ENCODE measurements at places on chromosomes 5 and 9. TPM values are rescaled to one million over a fixed set of nuclear protein-coding genes. Genes with fewer than 3 reads are reported as not detected.

Gene PCDHGB3
- not detected for total RNA-seq

Gene TLN1
- total RNA-seq: 422 TPM

Gene QRFP
- total RNA-seq: not detected

Gene GPRIN1
- total RNA-seq: 2.5 TPM

Gene SEC61B
- 104 TPM for total RNA-seq

Gene EPB41L4B
- not detected for total RNA-seq

Gene TRIM32
- 17.9 TPM for total RNA-seq

Gene AGXT2
- total RNA-seq: not detected

Gene MARCOL
- not detected for total RNA-seq

GRCh38 chr9:76603448-76603895, 144.5 kb downstream of the GCNT1 start:
- no peak for DNase-seq

GRCh38 chr5:57181154-57181553, 7.3 kb downstream of the GPBP1 start:
- DNase-seq: peak; percentile 30

DNA sequence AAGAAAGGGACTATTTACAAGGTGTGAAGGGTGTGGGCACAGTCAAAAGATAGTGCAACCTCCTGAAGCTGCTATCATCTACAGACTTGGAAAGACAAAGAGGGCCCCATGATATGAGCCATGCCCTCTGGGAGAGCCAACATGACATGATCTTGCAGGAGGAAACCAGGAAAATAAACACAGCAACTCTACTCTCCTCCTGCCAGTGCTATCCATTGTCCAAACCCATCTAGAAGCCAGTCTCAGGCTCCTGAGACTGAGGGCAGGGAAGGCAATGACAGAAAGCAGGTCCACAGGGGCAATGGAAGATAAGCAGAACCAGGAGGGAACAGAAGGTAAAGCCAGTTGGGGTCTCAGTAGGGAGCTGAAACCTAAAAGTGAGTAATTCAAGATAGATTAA, 37.1 kb downstream of the PLPP1 start:
- no peak for DNase-seq

- DNase-seq: no peak
Observed at GRCh38 chr9:26955222-26955903, 849 bp upstream of the IFT74 start.

DNA sequence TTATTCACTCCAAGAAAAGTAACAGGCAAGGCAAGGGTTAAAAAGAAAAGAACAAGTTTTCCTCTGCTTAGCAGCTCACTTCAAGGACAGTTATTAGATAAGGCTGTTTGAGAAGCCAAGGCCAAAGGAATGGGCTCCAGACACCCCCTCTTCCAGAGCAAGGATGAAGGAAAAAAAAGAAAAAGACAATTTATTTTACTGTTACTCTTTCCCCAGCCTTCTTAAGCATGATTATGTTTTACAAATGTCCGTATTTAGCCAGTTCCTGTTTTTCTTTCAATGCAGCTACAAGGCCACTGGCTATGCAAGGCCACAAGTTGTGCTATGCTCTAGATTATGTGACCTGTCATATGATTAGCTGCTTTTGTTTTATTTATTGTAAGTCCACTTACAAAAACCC, 106.5 kb upstream of the SIMC1 start:
- no peak for DNase-seq

DNA sequence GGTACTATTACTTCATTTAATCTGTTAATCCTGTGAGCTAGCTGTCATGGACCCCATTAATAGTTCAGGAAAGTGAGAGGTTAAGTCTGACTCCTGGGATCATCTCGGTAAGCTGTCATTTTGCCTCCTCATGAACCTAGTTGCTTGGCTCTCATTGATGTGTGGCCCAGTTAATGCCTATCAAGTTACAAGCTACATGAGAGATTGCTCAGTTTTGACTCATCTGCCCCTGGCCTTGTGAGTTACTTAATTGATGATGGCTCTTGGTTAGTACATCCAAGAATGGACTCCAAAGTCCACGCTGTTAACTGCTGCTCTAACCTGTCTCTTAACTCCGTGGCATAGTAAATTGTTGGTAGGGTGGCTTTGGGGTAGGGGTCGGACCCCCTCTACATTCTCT, 23.9 kb downstream of the LARP1 start:
- no peak for DNase-seq

GRCh38 chr9:22241611-22242010, 205.0 kb upstream of the DMRTA1 start:
- DNase-seq: no peak

GRCh38 chr5:68289498-68289897, 73.9 kb downstream of the PIK3R1 start:
- no peak for DNase-seq

DNA sequence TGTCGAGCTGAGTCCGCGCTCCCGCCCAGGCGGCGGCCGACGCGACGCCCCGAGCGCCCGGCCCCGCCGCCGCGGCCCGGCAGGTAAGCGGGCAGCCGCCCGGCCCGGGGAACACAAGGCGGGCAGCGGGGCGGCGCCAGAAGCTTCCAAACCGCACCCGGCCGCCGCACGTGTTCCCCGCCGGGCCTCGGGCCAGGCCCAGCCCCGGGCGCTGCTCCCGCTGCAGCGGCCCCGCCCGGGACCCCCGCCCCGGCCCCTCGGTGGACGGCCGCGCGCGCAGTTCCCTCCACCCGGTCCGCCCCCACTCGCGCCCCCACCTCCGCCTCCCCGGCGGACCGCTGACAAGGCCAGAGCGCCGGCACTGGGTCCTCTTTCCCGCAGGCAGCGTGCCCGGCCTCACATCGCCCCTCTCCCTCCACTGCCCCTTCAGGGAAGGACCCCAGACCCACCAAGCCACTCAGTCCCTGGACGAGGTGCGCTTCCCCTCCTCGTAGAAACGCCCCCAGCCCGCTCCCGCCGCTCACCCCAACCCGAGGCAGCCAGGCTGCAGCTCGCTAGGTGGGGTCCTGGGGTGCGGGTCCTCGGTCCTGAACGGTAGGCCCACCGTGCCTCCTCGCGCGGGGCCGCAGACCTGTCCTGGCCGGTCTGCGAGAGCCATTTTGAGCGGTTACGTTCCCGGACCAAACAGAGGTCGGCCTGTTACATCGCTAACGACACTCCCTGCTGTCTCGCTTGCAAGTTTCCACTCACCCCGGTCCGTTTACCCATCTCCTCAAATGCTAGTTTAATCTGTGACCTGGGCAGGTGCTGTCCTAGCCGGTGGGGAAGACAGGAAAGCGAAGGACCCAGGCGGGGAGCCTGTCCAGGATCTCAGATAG, 475 bp downstream of the WDR5 start:
- DNase-seq: peak; percentile 24
